ENCODE measurements at places on chromosomes 3 and 15.
A peak's percentile ranks its signal among the peaks of the same experiment; 100 is the strongest.

DNA sequence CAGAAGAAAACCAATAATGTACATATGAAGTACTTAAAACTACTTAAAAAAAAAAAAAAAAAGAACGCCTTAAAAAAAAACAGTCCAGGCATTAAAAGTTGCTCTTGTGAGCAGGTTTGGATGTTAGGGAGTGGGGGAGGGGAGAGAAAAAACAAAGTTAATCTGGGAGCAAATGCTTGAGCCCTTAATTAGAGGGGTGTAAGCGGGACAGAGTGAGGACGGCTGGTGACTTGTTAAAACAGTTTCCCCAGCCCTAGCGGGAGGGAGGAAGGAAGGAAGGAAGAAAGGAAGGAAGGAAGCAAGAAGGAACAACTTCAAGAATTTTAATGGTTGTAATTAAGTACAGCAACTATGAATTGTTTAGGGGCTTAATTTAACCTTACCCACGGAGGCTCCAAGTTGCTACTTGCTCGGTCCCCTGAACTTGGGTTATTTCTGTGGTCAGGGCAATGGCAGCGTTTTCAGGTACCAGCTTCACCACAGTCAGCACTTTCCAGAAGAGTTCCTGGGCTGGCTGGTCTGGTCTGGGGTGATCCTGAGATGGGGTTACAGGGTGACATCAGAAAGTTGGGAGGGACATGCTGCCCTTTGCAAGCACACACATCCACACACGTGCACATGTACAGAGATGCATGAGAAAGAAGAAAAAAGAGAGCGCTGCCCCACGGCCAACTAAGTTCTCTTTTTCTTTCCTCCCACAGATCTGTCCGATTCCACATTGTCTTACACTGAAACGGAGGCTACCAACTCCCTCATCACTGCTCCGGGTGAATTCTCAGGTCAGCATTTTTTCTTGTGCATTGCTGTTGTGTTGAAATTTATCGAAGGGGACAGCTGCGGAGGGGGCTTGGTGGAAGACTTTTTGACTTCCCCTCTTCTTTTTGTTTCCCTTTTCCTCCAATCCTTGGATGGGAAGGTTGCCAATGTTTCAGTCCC, 14.0 kb downstream of the SMAD6 start:
- no peak for DNase-seq

GRCh38 chr3:133364704-133365103, 35.2 kb upstream of the BFSP2 start:
- no peak for DNase-seq

GRCh38 chr3:181174676-181175233, 185.2 kb upstream of the DNAJC19 start:
- no peak for DNase-seq

DNA sequence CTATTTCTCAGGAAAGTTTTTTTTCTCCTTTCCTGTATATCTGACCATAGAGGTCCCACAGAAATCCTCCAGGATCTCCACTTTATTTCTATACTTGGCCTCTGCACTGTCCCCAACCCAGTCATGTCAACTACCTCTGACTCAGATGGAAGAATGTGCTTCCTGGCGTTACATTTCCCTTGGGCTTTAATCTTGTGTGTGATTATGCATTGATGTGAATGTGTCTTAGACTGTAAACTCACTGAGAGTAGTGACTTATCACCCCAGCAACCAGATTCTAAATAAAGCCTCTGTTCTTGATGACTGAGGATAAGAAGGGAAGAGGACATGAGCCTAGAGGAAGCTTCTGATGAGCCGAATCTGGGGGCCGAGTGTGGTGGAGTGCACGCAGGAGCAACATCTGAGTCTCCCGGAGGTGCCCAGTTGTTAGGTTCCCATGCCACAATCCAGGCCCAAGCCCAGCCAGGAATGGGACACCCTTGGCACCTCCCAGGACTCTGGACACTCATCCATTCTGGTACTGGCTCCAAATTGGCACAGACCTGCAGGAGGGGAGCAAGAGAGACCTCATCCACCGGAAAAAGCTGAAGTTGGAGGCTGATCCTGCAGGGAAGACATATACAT, 32.1 kb upstream of the HEG1 start:
- DNase-seq, result peak; percentile 49

DNA sequence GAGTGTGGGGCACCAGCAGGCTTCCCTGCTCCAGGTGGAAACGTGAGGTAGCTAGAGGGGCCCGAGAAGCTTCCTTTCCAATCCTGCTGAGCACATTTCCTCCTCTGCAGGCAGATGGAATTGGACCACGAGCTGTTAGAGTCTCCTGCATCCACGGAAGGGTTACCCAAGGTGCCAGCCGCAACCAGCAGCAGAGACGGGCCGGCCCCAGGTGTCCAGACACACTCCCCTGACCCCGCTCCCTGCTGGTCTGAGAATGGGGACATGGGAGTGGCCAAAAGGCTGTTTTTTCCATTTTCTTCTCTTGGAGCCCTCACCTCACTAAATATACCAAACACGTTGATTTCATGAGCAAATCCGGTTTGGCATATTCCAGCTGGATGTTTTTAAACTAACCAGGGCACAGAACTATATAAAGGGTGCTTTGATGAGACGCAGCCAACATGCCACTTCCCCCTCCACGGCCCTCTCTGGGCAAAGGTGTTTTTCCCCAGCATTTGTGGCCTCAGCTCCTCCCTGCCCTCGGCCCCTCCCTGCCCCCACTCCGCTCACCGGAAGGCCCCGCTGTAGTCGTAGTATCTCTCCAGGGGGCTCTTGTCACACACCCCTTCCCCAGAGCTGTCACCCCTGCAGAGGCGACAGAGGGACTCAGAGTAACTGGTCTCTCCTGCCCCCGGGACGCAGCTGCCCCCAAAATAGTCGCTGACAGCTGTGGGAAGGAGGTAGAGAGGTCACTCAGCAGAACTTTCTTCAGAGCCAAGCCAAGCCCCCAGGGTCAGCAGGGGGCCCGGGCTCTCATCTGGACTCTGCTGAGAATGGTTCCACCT, 7.0 kb downstream of the MELTF start:
- no peak for DNase-seq

DNA sequence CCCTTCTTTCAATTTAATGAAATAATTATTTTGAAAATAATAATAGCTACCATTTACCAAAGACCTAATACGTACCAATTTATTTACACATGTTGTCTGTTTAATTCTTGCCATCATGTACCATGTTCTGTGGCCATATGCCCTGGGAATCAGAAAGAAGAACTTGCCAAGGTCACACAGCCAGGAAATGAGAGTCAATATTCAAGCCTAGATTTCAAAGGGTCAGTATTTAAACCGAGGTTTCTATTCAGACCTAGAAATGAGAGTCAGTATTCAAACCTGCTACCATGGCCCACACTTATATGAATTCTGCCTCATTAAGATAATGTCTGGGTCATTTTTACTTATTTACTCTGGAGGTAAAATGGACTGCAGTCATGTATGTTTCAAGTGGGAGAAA, 103.6 kb upstream of the TBL1XR1 start:
- DNase-seq, result no peak

GRCh38 chr3:64560791-64561190, 127.0 kb downstream of the ADAMTS9 start:
- no peak for DNase-seq

GRCh38 chr3:134337511-134338200, 36.6 kb downstream of the AMOTL2 start:
- no peak for DNase-seq

DNA sequence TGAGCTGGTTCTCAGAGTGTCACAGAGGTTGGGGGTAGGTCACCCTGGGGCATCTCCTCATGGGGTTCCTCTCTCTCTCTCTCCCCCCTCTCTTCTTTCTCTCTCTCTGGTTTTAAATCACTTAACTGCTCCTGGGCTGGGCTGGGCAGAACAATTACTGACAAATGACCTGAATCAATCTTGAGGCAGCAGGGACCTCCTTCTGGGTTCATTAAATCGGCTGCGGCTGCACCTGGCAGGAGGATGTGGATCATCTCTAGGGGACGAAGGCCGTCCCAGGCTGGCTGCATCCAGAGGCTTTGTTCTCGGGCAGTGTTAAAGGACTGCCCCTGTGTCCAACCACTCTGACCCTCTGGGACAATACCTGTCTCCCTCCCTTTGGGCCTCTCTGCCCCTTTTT, 143.1 kb downstream of the TLE3 start:
- DNase-seq, result no peak

DNA sequence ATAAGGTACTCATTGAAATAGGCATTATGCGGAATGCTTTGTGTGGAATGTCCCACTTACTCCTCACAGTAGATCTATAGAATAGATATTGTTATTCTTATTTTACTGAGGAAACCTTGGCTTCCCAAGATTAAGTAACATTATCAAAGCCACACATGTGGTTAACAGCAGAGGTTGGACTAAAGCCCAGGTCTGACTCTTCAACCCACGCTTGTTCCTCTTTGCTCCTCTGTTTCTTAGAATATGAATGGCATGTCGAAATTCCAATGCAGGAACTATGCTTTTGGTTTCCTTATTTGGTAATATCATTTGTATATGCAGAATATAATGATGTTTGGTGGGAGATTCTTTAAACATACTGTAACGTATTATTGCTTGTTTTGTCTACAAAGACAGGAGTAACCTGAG, 818.8 kb upstream of the LMCD1 start:
- DNase-seq, result peak; percentile 97

GRCh38 chr15:94253742-94254141, 22.4 kb downstream of the MCTP2 start:
- DNase-seq, result no peak

Measured in astrocyte of the spinal cord (primary cell).